Upper lobe of right lung (tissue), 1 donor: ENCODE measurements at places on chromosomes 4 and X.

DNA sequence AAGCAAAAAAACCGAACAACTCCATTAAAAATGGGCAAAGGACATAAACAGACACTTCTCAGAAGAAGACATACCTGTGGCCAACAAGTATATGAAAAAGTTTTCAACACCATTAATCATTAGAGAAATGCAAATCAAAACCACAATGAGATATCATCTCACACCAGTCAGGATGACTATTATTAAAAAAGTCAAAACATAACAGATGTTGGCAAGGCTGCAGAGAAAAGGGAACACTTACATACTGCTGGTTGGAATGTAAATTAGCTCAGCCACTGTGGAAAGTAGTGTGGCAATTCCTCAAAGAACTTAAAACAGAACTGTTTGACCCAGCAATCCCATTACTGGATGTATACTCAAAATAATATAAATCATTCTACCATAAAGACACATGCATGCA, 436.3 kb downstream of the KLHL13 start:
- DNase-seq: no peak

GRCh38 chrX:38746102-38746501, 55.2 kb upstream of the MID1IP1 start:
- DNase-seq: no peak

GRCh38 chr4:183746305-183747229, 87.5 kb downstream of the TRAPPC11 start:
- DNase-seq: no peak

DNA sequence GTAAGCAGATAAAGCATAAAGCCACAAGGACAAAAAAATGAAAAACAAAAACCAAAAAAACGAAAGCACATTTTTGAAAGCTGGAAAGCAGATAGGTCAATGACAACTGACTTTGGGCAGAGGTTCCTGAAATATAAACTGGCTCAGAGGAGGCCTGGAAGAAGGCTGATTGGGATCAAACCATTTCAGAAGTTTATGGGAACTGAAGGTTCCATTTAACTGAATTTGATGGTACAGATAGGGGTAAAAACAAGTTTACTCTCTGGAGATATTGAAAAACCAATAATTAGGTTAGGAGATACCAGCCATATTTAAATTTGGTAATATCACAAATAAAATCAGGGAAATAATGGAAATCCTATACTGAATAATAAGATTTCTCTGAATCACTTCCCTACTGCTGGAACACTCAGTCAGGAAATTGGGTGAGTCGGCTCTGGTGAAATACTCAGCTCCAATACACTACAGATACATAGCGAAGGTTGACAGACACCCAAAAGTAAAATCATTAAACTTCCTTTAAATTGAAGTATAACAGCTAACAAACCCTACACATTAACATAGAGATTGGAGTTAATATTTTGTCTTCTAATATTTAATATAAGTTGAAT, 1584.3 kb downstream of the STIM2 start:
- no peak for DNase-seq

- no peak for DNase-seq
These were observed 692.5 kb downstream of the C4orf33 start for GRCh38 chr4:129788486-129788885.

DNA sequence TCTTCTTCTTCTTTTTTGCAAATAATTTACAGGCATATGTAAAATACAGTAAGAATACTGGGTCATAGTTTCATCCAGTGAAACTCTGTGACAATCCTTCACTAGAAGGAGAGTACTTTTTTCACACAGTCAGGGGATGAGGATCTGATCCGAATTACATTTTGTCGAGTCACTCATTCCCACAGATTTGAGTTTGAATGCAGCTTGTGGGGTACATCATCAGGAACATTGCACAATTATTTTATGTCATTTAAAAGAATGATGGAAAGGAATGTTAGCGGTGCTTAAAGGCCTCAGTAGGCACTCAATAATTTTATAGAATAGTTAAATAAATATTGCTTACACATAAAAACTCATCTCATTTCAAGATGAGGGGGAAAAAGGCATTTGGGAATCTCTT, 88.6 kb downstream of the CHRNA9 start:
- DNase-seq: no peak

DNA sequence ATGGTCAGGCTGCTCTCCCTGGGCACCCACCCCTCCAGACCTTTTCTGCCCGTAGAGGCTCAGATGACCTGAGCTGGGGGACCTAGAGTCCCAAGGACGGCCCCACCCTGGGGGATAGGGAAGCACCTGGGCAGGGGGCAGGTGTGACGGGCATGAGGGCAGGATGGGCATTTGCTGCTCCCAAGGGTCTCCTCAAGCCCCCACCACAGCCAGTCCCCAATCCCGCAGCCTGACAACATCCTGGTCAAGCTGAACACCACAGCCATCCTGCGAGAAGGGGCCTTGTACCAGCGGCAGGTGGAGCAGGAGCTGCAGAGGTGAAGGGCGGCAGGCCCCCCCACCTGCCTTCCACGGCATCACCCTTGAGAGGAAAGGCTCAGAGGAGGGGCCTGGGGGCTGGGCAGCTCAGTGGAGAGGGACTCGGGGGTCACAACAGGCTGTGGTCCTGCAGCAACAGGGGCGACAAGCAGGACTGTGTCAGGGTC, 17.8 kb upstream of the RNF4 start:
- peak; percentile 57 for DNase-seq

DNA sequence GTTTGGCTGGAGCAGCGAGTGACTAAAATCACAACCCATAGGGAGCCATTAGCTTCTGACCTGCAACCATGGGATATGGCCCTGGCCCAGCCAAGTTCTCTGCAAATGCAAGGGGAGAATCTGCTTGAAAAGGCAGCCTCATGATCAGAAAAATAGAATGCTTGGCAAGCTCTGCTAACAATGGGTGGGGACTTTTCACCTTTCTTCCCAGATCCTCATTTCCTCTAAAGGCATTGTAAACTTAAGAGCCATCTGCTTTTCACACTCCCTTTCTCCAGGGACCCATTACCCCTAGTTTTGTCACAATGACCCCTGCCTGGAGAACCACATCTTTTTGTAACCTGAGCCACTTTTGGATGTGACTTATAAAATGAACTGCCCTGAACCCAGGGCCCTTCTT, 104.3 kb downstream of the PARM1 start:
- DNase-seq: no peak

- peak; percentile 78 for DNase-seq
These were observed at the start of gene PLXNA3 for GRCh38 chrX:154458116-154458953. Gene PLXNA3, plus strand, starts transcription at chrX:154458281. Its CDS starts 1,903 bp downstream, at chrX:154460184.

- no peak for DNase-seq
These were observed 67.3 kb downstream of the SHISA3 start for GRCh38 chr4:42464550-42465094.

DNA sequence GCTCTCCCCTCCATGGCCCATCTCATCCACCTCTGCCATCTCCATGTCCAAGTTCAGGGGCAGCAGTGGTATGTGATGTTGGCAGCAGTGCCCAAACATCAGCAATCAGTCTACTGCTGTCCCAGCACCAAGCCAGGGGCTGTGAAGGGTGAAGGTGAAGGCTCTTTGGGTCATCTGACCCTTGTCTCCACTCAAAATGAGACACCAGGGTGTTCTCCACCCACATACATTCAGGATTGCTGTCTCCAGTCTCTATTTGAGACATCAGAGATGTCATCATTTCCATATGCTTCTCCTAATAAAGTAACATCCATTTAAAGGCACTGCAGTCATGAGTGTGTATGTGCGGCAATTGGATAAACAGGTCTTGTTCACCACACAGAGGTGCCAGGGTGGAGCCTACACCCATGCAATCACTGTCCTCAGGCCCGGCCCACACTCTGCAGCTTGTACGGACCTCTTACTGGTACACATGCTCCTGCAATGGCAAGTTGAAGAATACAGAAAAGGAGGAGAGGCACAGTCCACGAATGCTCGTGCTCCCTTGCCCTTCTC, 22.2 kb downstream of the MAML3 start:
- no peak for DNase-seq

DNA sequence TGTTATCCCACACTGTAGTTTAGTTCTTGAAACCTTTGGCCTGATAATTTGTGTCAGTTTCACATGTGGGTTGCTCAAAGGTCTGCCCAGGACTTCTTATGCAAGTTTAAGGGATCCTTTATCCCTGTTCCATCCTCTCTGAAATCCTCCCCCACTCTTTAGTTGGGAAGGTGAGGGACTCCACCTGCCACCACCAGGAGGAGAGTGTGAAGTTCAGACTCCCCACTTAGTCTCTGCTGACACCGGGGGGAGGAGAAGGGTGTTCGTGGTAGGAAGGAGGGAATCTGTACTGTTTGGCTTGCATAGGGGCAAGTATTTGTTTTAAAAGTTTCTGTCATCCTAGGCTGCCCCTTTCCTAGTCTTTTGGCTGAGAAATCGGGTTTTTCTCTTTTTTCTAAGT, 211.8 kb downstream of the PPP4R3C start:
- no peak for DNase-seq

DNA sequence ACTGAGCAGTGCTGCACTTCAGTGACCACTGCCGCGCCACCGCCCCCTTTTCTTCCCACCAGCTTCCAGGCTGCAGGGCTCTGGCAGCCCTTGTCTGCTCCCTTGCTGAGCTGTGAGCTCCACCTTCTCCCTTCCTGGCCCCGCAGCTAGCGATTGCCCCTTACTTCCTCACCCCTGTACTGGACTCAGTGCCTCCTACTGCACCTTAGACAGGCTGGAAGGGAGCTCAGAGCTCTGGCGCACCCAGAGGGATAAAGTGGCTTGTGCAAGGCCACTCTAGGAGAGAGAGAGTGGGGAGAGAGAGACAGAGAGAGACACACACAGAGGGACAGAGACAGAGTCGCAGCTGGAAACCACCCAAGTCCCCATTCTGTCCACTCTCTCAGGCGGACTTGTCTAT, 6.0 kb downstream of the RASL11B start:
- DNase-seq: peak; percentile 63

- DNase-seq: no peak
These were observed 112.7 kb downstream of the ASMT start for GRCh38 chrX:1727531-1728027.

DNA sequence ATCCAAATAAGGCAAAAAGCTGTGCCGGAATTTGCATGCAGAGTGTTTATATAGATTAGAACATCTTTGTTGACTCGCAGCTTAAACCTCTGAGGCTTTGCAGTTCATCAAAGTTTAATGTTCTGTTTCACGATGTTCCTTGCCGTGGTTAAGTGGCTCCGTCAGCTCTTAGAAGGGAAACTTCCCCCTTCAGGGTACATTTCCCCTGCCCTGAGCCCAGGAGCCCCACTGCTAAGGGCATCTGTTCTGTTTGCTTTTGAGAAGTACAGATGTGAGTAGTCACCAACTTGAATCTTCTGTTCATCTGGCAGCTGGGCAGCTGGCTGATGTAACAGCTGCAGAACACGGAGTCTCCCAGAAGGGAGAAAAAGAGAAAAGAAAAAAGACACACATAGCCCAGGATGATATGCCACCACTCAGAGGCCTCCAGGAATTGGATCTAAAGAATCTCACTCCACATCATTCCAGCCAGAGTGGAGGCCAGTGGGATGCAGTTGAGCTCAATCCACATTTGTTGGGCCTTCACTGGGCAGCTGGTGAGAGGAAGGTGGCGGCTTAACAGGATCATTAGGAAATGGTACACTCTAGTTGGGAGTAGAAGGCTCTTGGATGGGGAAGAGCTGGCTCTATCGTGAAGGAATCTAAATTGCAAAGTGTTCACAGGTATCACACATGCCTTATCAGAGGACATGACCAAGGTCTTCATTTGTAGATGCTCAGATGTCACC, 178.7 kb upstream of the RBPJ start:
- DNase-seq: no peak

DNA sequence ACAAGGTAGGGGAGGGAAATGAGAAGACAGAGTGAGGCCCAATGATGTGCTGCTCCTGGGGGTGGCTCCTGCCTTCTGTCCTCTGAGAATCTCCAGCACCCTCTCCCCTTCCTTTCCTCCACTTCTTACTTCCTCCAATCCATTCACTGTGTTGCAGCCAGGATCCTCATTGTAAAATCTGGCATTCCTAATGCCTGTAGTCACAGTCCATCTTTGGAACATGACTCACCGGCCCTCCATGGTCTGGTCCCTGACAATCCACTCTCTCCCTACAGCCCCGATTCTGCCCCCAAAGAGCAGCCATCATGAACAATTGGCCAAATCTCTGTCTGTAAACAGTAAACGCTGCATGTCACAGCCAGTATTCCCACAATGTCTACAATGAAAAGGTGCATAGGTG, 72.9 kb downstream of the CLNK start:
- DNase-seq: no peak

DNA sequence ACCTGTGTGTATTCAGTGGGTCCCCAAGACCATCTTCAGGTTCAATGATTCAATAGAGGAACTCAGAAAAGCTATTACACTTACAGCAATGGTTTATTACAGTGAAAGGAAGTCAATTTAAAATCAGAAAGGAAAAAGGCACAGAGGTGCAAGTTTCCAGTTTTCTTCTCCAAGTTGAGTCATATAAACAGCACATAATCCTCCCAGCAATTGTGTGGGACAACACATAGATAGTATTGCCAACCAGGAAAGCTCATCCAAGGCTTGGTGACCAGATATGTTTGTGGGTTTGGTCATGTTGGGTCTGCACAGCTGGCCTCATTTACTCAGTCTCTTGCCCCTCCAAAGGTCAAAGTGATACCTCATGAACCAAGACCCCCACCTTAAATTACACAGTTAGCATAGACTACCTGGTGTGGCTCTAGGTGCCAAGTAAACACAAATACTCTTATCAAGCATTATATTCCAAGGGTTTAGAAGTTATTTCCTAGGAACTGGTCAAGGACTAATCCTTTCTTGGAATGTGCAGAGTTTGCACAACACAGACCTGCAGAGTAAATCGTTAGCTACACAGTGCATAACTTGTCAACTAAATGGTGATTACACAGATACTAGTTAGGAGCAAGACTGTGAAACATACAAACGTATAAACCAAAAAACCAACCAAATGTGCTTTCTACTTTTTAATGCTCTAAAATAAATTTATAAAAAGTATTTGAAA, 777.3 kb downstream of the PCDH18 start:
- no peak for DNase-seq
